Activated CD4-positive, alpha-beta T cell treated with anti-CD3 and anti-CD28 coated beads, Interleukin-2, amount 50 U/mL, for 4 hours (primary cell): ENCODE measurements at places on chromosomes 6 and 20.

- DNase-seq = no peak
These were observed 596.0 kb downstream of the COL12A1 start for GRCh38 chr6:74609871-74610270.

GRCh38 chr20:48758206-48758820 lies 69.5 kb downstream of the PREX1 start:
- DNase-seq = no peak

DNA sequence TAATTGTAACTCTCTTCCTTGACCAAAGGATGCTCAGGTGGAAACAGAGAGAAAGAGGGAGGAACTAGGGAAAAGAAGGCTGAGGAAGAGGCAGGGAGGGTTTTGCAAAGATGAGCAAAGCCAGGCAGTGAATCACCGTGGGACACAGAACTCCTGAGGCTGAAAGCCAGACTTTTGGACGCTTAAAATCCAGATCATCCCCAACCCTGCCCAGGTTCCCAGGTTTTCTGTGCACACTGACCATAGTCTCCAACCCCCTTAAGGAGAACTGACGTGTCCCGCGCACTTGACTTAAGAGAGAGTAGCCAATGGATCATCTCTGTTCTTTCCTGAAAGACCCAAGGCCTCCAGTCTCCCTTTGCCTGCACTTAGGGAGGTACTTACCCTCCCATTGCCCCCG lies 75.3 kb downstream of the LRFN2 start:
- no peak for DNase-seq

DNA sequence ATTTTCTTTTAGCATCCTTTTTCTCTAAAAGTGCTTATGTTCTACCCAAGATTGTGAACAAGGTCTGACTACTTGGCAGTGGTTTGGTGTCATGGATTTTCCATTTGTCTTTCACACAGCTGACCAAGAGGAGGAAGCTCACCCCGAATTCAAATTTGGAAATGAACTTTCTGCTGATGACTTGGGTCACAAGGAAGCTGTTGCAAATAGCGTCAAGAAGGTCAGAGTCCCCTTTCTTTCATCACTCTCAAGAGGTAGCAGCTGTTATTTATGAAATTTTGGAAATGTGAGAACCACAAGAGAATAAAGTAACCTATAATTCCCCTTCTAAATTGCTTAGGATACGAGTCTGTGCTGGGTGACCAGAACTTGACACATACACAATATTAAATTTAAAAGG lies 113.0 kb upstream of the LAMP5 start:
- no peak for DNase-seq

DNA sequence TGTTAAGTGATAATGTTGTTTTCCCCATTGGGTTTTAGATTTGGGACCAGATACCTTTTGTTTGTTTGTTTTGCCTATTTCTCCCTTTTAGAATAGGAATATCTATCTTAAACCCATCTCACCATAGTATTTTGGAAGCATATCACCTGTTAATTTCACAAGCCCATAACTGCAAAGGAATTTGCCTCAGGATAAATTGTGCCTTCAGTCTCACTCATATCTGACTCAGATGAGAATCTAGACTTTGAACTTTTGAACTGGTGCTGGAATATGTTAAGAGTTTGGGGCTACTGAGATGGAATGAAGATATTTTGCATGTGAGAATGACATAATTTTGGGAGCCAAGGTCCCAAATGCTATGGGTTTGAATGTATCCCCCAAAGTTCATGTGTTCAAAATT lies 607.4 kb downstream of the HACE1 start:
- DNase-seq = no peak

- DNase-seq = no peak
These were observed 34.4 kb upstream of the RNF217 start for GRCh38 chr6:124927806-124928205.

DNA sequence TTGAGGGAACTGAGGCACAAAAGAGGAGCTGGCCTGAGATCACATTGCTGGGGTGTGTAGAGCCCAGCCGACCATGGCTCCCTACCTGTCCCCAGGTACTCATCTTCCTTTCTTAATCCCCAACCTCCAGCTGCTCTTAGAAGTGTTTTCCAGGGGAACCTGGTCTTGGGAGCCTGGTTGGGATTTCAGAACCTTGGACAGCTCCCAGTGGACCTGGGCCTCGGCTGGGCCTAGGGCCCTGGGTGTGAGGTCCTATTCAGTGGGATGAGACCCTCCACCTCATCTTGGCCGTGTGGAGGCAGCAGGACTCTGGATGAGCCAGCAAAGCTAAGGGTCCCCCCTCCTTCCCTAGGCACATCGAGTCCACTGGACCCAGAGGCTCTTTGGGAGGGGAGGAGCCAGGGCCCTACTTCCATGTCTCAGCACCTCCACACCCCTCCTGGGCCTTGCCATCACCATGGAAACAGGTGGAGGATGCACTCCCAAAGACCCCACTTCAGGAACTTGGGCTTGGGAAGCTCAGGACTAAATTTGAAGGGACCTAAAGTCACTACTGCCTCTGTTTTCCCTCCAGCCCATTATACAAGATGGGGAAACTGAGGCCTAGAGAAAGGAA lies 38.5 kb downstream of the DLGAP4 start:
- no peak for DNase-seq

DNA sequence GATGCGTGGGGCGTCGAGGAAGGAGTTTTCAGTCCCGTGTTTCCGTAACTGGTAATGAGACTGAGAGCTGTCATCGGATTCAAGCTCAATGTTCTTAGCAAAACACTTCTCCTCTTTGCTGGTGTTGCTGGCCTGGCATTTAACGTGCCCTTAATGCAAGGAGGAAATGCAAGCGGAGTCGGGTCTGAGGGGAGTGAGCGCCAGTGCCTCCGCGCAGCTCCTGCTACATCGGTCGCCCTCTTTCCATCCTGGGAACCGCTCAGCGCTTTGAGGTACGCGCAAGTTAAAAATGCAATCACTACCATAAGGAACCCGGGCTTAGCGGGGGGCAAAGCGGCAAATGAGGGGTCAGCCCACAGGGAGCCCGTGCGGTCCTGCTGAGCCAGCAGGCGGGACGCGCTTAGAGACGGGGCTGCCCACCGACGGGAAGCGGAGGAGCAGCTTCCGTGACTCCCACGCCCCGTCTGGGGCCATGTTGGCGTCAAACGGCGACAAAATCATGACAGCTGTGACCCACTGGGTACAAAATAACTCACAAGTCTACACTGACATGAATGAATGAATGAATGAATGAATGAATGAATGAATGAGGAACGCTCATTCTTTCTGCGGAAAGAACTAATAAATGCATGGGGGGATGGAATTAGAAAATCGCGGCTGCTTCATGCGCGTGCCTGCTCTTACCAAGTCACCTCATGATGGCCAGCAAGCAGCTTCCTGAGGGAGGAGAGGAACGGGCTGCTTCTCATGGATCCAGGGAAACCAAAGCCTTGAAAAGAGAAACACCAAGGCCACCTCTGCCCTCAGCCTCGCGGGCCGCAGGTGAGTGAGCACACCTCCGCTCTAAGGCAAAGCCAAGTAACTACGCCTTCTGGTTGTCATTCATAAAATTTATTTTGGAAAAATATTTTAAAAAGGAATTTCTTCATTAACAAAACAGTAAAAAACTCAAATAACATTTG lies 9.3 kb downstream of the DLL1 start:
- DNase-seq = no peak

- no peak for DNase-seq
These were observed 1.2 kb downstream of the TREML2 start for GRCh38 chr6:41199552-41200246.

- DNase-seq = no peak
These were observed 175.4 kb downstream of the IBTK start for GRCh38 chr6:82072121-82072521.

DNA sequence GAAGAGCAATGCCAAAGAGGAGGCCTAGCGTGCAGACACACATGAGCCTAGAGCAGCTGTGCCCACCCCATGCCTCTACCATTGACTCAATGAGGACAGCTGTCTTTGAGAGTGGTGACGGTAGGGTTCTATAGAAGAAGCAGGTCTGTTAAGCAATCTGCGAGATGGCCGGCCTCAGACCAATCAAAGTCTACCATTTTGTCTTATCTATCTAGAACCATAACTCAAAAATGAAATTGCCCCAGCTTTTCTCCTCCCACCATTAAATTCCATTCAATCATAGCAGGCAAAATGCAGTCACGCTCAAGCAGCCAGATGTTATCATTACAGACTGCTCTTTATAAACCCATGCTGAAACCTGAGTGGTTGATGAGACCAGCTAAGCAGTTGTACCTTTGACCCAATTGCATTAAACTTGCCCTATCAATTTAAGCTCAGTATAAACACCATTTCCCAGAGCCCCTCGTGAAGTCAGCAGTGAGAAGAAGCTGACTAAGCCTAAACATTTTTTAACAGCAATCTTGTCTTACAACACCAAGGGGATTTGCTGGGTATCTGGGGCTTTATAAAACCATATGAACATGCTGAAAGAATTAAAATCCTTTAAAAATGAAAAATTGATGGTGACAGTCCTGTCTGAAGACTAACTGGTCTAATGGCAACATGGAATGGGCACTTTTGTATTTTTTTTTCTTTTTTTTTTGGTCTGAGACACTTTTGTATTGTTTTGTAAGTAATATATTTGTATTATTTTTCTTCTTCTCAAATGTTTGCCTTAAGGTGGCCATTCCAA lies 57.5 kb downstream of the FOXC1 start:
- DNase-seq = no peak

GRCh38 chr6:54800050-54800600 lies 46.4 kb upstream of the FAM83B start:
- DNase-seq = no peak

DNA sequence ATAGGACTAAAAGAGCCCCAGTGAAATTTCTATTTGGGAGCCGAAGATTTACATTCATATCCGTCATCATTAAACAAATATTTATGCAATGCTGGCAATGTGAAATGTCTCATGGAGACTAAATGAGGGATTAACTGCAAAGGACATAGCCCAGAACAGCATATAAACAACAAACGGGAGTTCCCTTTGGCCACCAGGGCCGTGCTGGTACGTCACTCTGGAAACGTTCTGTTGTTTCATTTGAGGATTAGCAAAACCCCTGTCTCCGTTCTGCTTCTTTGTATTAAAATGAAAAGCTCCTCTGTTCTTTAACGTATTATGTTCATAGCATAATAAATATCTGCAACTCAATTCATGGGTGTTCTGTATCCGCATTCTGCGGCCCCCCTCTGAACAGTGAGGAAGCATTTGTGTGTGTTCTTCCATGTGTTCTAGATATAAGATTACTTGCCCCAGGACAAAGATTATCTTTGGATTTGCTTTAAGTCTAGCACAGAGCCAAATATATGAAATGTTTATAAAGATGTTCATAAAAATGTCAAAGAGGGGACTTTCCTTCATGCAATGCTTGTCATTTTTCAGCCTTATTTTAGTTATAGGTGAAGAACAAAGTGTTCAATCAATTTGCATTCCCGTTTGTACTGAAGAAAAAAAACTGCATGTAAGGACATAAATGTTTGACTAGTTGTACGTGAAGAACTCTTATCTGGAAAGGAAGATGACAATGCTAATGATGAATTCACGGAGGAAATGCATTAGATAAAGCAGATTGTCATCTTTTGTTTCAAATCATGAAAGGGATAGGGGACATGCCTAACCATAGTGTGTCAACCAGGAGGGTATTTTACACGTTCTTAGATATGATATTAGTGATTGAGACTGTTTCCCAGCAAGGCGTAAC lies 90.0 kb upstream of the TNFAIP3 start:
- no peak for DNase-seq

- no peak for DNase-seq
These were observed 1.3 kb upstream of the PGC start for GRCh38 chr6:41748542-41748941.

GRCh38 chr6:136520517-136520916 lies 29.7 kb downstream of the MAP7 start:
- DNase-seq = no peak

DNA sequence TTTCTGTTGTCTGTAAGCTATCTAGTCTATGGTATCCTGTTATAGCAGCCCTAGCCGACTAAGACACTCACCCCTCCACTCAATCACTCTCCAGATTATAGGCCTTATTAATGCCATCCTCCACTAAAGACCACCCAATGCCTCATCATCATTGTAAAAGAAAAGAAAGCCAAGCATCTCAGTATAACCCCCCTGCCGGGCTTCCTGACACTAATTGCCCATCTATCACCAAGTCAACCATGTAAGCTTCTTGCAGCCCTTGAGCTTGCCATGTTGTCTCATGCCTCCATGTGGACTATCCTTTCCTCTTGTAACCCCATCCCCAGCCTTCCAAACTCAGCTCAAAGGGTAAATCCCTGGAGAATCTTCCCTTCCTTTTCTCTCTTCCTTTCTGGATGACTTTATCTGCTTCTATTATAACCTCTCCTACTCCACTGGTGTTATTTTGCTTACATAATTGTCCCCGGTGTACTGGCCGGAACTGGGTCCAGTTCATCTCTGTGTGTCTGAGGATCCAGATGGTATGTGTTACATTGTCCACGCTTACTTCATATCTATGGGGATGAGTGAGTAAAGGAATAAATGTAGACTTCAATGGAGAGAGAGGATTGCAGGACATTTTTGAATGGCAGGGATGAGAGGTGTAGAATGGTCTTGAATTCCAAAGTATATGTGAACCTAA lies 202.9 kb upstream of the SOX4 start:
- no peak for DNase-seq

- DNase-seq = no peak
These were observed 37.8 kb downstream of the MCUR1 start for GRCh38 chr6:13776602-13777001.

DNA sequence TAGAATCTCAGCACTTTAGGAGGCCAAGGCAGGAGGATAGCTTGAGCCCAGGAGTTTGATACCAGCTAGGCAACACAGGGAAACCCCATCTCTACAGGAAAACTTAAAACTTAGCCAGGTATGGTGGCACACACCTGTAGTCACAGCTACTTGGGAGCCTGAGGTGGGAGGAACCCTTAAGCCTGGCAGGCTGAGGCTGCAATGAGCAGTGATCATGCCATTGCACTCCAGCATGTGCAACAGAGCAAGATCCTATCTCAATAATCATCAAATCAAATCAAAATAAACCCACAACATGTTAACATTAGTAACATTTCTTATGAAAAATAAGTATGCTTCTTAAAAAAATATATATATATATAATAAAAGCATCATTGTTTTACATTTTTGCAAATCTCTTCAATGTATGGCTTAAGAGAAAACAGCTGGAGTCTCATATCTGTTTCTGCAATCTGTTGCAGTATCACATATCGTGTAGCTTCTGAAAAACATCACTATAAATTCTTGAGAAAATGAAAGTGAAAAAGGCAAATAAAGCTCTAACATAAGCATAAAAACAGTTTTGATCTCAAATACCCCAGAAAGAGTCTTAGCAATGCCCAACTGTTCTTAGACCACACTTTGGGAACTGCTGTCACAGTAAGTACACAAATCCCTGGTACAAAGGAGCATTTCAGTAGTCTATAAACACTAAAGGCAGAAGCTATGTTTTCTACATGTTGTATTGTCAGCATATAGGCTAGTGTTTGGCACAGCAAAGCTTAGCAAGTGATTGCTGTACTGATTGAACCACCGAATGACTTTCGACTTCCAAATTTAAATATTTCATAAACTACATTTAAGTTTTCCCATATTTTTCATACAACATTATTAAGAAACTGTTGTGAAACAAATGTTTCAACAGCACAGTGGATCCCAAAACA lies 8.0 kb downstream of the MMUT start:
- DNase-seq = no peak
